Ascending aorta (tissue), 2 donors: ENCODE measurements at places on chromosomes 2 and 18. TPM values are rescaled to one million over a fixed set of nuclear protein-coding genes. Genes with fewer than 3 reads are reported as not detected.

GRCh38 chr2:61816480-61817355, 37.1 kb downstream of the FAM161A start:
- DNase-seq = no peak

- no peak for DNase-seq
Observed at GRCh38 chr2:223576873-223577272, 25.3 kb downstream of the SCG2 start.

GRCh38 chr18:61893971-61894750, 1.4 kb upstream of the RNF152 start:
- DNase-seq = peak; percentile 89

GRCh38 chr2:31327505-31327904, 87.0 kb downstream of the XDH start:
- no peak for DNase-seq

Gene MRPL53
- 37.7 TPM for total RNA-seq
